Dorsolateral prefrontal cortex (tissue), 122 donors: ENCODE measurements at places on chromosomes 3 and 15.

GRCh38 chr15:77526595-77527163 lies 106.0 kb downstream of the HMG20A start:
- DNase-seq = no peak

GRCh38 chr3:13887495-13888300 lies 7.8 kb upstream of the WNT7A start:
- DNase-seq = no peak

GRCh38 chr3:171175741-171176234 lies 149.3 kb upstream of the SLC2A2 start:
- no peak for DNase-seq

GRCh38 chr15:75738014-75738646 lies 25.5 kb upstream of the CSPG4 start:
- DNase-seq = no peak

DNA sequence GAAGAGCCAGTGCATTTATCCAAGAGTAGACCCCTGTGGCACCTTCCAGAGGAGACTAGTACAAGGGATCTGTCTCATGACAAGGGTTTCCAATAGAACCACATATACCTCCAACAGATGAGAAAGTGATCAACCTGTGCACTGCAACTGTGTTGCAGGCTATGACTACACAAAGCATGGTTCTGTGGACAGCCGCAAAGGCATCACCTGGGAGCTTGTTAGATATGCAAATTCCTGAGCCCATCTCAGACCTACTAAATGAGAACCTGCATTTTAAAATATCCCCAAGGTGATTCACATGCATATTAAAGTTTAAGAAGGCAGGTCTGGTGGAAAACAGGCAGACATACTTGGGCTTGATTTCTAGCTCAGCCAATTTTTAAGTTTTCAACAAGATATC lies 368.7 kb downstream of the FOXP1 start:
- DNase-seq = no peak

- DNase-seq = no peak
Observed at GRCh38 chr3:118817748-118818165, 216.9 kb downstream of the IGSF11 start.

GRCh38 chr15:38576837-38577236 lies 12.2 kb upstream of the RASGRP1 start:
- no peak for DNase-seq

DNA sequence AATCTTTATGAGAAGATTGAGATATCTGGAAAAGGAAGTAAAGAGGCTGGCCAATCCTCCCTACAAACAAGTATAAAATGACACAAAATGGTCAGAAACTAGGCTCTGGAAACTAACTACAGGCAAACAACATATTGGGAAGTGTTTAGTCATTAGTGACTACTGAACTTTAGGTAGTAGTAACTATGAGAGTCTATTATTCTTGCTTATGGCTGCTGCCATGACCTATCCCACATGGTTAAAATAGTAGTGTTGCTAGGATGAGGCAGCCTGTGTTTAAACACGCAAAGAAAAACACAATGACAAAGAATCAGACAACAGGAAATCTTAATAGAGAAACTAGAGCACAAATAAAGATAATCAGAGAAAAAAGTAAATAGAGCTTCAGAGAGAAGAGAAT lies 67.9 kb downstream of the RFX7 start:
- no peak for DNase-seq

GRCh38 chr3:66980791-66981190 lies 17.3 kb upstream of the KBTBD8 start:
- DNase-seq = no peak

DNA sequence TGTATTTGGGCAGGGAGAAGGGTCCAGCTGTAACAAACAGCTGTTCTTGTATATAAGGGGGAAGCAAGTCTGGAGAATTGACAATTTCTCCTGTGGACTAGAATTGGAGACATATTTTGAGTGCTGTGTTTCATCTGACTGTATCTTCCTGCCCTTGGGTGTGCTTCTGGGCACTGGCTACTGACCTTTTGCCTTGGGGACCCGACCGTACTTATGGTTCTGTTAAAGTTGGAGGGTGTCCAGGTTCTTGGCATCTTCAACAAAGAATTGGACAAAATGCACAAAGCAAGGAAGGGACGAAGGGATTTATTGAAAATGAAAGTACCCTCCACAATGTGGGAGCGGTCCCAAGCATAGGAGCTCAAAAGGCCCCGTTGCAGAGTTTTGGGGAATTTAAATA lies 31.0 kb downstream of the MAP2K1 start:
- DNase-seq = no peak

- no peak for DNase-seq
Observed at GRCh38 chr15:72873379-72874233, 90.0 kb upstream of the ADPGK start.

GRCh38 chr15:66004618-66005262 lies 135.4 kb downstream of the RAB11A start:
- DNase-seq = no peak

DNA sequence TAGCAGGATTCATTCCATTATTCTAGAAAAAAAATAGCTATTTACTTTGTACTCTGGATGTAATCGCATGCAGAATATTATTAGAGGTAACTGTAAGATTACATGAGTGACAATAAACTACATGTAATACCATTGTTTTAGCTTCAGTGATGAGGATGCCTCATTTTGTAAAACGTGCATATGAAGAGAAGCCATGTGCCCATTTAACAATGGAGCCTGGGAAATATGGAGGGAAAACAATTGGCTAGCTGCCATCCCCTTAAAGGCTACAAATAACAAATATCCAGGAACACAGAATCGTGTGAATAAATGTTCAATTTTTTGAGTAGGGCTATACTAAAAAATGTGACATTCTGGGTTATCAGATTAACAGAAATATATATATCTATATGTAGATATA lies 151.1 kb downstream of the SAMMSON start:
- DNase-seq = no peak

DNA sequence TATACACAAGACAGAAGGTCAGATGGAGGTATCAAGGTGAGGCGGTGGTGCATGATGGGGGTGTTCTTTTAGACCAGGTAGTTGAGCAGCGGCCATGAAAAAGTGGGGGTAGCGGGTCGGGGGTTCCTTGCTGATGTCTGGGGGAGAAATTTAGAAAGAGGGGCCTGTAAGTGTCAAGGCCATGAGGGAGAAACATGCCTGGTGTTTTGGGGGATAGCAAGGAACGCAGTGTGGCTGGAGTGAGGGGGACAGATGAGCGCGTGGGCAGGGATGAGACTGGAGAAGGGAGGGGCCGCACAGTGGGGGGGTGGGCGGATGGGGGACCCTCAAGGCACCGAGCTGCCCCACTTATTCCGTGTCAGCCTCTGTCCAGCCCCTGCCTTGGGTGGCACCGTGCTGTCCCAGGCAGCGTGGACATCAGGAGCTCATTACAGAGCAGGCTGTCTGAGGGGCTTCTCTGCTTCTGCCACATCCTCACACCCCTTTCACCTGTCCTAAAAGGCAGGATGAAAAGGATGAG lies 143.3 kb downstream of the SMAD6 start:
- DNase-seq = no peak

GRCh38 chr3:152455989-152456388 lies 187.3 kb downstream of the MBNL1 start:
- DNase-seq = no peak

DNA sequence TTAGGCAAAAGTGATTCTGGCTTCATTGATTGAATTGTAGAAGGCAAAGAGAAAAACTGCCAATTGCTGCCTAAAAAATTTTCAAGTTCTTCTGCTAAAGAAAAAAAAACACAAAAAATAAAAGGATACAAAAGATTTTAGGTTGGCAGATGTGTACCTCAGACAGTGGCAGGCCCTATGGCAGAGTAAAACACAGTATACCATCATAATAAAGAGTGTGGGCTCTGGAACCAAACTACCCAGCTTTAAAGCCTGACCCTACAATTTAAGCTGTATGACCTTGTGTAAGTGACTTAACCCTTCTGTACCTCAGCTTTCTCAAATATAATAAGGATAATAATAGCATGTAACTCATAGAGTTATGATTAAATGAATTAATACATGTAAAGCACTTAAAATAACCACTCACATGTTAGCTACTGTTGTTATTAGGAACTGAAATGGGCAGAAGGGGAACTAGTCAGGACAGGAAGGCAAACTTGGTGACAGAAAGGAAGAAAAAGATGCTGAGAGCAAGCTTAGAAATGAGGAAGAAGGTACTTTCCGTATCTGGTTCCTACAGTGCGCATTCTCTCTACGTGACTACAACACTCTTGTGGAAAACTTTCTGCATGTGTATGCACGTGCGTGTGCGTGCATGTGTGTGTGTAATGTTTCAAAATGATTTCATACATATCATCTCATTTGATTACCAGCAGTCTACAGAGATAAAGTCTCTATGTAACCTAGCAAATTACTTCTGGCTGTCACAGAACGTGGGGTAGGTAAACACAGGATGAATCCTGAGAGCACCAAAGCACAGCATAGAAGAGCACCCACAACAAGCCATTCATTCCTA lies 13.6 kb upstream of the GATM start:
- DNase-seq = no peak

GRCh38 chr15:81524496-81524895 lies 150.5 kb upstream of the TMC3 start:
- DNase-seq = no peak

GRCh38 chr15:25426896-25427610 lies 11.8 kb downstream of the UBE3A start:
- DNase-seq = no peak

DNA sequence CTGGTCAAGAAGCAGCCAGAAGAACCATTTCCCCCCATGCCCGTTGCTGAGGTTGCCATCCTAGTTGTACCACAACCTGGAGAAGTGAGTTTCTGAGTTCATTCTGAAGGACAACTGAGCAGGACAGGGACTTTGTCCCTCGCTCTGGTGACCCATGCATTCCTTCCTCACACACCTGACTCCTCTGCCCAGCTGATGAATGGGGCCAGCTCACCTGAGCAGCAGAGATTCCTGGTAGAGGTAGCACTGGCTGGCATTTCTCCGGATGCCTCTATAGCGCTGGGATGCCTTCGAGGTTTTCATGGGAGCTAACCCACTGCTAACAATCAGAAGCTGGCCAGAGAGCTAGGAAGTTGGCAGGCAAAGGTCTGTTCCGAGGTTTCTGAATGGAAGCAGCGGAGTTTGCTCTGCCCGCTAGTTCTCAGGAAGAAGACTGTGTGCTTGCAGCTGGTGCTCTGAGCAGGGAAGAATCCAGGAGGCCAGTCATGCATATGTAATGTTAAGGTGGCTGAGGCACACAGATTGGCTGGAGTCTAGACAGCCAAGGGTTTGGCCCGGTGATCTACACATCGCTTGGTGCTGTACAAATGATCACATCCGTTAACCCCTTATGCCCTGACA lies at the start of gene TMC3:
Gene TMC3 (minus strand): TSS at position 439 of the 621 bp plus-strand sequence. CDS start 136 bp downstream, at position 303.
- peak; percentile 37 for DNase-seq

DNA sequence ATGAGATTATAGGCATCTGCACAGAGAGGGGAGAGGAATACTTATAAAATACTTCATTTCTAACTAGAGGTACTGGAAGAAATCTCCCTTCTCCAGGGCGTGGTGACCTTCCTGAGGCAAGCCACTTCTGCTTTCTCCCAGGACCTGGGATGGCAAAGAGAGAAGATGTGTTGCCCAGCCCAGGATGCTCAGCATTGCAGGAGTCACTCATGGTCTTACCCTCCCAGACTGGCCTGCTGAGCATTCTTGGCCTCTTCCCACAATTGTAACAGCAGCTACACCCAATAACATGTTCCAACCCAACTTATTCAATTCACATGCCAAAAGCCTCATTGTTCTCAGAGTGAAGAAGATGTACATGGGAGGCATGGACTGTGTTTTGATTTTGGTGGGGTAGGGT lies 37.9 kb downstream of the IL20RB start:
- DNase-seq = no peak

DNA sequence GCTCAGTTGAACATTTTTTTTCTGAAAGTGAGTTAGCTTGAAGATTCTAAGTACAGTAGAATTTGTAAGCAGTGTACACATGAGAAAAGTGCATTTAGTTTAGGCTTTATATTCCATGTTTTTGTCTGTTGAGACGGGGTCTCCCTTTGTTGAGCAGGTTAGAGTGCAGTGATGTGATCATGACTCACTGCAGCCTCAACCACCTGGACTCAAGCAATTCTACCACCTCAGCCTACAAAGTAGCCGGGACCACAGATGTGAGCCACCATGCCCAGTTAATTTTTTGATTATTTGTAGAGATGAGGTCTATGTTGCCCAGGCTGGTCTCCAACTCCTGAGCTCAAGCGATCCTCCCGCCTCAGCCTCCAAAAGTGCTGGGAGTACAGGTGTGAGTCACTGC lies 5.3 kb upstream of the CSNK1G1 start:
- DNase-seq = no peak

DNA sequence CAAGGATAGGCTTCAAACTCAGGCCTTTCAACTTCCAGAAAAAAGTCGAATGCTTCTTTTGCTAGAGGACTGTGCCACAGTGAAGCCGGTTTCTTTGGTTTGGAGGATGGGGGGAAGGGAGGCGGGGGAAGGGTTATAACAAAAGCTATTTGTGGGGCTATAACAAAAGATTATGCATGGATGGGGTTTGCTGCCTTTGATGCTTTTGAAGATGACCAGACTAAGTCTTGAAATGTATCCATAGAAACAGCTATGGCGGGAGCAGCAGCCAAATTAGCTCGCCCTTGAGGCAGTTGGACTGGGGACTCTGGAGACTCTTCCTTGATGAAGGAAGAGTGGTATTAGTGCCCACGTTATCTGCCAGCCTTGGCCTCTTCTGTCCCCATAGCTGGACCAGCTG lies 47.5 kb downstream of the SRGAP3 start:
- no peak for DNase-seq

- DNase-seq = no peak
Observed at GRCh38 chr15:46344115-46344724, 709.4 kb downstream of the SQOR start.

GRCh38 chr3:150960708-150961684 lies 11.5 kb downstream of the CLRN1 start:
- no peak for DNase-seq

DNA sequence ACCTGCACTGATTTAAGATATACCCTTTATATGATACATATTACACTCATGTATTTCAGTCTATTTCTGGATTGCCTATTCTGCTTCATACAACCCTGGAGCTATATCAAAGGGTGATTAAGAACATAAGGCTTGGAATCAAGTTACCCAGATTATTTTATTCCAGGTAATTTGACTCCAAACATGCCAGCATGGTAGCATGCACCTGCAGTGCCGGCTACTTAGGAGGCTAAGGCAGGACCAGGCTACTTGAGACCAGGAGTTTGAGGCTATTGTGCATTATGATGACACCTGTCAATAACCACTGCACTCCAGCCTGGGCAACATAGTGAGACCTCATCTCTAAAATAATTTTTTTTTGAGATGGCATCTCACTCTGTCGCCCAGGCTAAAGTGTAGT lies 50.4 kb upstream of the NEO1 start:
- no peak for DNase-seq

GRCh38 chr3:106349191-106349881 lies 480.5 kb upstream of the CBLB start:
- no peak for DNase-seq

- no peak for DNase-seq
Observed at GRCh38 chr3:171811295-171811912, 1.1 kb upstream of the PLD1 start.

- DNase-seq = no peak
Observed at GRCh38 chr3:191882289-191882688, 421.3 kb downstream of the PYDC2 start.

DNA sequence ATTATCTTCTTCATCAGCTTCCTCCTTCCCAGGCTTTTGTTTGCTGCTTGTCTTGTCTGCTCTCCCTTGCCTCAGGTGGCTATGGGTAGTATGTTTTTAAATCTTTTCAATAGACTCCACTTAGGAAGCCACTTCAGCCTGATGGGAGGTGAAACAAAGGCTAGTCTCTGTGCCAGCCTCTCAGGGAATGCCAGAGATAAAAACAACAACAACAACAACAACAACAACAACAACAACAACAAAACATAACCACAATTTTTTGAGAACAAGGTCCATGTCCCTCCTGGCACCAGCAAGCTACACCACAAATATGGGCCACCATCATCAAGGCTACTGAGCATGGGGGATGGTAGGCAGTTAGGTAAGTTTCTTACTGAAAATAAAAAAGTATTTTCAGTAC lies 64.8 kb upstream of the UBP1 start:
- DNase-seq = no peak
